ENCODE measurements at places on chromosomes 12 and 14.

DNA sequence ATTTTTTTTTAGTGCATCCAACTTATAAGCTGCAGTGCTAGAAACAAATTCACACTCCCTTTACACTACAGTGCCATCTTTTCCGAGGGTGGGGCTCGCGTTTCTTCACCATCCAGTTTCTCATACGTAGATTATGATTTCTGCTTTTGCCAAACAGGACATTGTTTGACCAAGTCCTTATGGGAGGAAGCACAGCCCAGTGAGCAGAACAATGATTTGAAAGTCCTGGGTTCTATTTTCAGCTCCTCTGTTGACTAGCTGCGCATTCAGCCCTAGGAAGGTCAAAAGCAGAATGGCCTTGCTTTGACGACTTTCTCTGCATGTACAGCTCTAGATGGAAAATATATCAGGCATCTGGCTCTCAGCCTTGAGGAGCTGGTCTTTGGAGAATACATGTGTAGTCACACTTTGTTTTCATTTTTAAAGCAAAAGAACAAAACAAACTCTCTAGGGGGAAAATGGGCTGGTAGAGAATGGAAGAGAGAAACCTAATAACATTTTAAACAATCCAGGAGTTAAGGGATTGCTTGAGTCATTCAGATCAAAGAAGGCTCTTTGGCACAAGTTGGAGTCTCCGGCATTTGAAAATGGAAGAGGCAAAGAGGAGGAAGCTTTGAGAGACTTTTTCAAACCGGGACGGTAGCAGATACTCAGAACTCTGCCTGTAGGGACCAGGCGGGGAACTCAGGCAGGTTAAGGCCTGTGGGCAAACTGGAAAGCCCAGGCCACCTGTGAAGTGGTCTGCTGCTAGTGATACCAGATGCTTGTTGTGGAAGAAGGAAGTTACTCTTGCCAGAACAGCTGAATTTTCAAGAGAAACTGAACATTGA, 257.3 kb upstream of the PLEKHG7 start:
- DNase-seq: no peak

GRCh38 chr14:30610787-30611343, 11.3 kb upstream of the SCFD1 start:
- DNase-seq: no peak

DNA sequence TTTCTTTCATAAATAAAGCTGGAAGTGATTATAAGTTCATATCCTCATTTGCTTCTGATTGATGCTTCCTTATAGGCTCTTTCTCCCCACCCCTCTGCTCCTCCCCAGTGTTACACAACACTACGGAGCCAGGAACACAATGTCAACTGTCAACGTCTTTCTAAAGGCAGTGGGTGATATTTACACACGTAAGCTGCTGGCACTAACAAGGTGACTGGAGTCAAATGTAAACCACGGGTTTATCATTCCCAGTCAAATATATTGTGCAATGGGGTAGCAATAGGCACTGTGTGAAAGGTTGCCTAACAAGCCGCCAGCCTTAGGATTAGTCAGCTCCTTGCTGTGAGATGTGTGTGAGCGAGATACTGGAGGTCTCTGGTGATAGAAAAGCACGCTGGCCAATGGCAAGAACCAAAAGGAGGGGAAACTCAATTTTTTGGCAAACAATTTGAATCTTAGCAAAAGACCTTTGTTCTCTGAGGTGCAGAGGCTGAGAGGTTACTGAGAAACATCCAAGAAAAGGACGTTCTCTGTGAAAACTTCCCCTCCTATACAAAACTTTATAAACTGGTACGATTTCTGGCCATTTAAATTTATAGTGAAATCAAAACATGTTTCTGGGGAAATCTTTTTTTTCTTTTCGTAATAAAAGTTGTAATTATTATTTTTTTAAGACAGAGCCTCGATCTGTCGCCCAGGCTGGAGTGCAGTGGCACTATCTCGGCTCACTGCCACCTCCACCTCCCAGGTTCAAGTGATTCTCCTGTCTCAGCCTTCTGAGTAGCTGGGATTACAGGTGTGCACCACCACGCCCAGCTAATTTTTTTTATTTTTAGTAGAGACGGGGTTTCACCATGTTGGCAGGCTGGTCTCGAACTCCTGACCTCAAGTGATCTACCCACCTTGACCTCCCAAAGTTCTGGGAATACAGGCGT, 22.3 kb upstream of the HECTD1 start:
- DNase-seq: peak; percentile 91

DNA sequence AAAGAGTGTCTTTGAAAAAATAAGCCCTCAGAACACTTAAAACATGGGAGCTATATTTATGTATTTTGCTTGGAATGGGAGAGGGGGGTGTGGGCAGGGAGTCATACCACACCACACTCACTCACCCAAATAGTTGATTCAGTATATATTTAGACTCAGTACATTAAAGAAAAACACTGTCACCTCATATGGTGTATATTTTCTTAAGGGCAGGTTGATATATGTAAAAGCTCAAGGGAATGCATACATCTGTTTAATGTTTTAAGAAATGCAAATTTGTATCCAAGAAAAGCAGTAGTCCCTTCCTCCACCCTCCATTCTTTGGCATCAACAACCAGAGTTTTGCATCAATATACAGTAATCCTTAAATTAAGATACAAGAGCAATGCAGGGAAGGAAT, 1.4 kb downstream of the NFYB start:
- DNase-seq: no peak

- DNase-seq: no peak
These were observed 2.4 kb downstream of the PFKM start for GRCh38 chr12:48121522-48121921.

DNA sequence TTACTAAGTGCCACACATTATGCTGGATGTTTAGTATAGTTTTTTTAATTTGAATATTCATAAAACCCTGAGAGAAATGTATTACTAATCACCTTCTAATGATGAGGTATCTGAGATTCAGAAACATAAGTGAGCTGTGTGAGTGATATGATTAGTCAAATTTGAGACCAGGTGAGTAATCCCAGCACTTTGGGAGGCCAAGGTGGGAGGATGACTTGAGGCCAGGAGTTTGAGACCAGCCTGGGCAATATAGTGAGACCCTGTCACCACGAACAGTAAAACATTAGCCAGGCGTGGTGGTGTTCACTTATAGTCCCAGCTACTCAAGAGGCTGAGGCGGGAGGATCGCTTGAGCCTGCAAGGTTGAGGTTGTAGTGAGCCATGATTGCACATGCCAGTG, 438.4 kb downstream of the RAD51B start:
- DNase-seq: no peak

- no peak for DNase-seq
These were observed 18.3 kb upstream of the SLC38A2 start for GRCh38 chr12:46390881-46391280.

DNA sequence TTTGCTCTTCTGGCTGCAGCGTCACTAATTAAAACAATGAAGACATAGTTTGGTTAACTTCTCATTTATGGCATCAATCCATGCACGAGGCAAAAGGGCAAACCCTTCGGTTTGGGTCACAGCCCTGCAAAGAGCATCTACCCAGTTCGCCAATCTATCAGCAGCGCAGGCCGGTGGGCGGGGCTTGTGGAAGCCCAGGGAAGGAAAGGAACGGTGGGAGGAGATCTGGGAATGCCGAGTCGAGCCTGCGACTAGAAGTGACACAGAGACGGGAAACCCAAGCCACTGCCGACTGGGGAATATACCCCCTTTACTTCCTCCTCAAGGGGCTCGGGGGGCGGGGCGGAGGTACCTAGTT, 466 bp downstream of the KICS2 start:
- DNase-seq: peak; percentile 43

DNA sequence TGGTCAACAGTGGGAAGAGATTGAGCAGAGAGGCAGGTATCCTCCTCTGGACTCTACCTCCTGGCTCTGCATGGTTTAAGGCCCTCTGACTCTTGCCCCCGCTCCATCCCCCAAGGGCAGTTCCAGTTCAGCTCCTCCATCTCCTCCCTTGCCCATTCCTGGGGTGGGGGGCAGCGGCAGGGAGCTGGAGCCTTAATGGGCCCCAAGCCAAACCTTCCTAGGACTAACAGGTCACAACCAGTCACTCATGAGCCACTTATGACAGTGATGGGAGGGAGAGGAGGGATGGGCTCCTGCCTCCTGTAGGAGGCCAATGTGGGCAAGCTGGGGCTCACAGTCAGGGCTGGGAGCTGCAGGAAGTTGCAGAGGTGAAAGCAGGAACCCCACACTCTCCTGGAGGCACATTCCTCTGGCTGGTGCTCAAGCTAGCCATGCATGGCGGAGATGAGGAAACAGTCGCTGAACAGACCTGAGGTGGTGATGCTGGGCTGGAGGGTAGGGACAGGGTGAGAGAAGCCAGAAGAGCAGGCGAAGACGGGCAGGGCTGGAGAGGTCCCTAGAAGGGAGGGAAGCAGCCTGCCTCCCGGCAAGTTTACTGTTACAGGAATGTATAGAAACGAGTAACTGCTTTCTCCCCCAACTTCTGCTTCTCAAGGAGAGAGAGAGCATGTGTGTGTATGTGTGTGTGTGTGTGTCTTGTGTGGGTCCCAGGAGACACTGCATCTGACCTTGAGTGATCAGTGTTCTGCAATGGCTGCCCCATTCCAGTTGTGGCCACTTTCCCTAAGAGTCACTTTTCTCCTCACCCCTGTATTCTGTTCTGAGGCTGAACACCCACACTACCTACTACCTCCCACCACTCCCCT, 5.0 kb upstream of the RAPGEF3 start:
- DNase-seq: peak; percentile 89

GRCh38 chr14:66140213-66140918, 345.8 kb upstream of the CCDC196 start:
- no peak for DNase-seq

- no peak for DNase-seq
These were observed 94.8 kb downstream of the SLC24A4 start for GRCh38 chr14:92417759-92418158.

DNA sequence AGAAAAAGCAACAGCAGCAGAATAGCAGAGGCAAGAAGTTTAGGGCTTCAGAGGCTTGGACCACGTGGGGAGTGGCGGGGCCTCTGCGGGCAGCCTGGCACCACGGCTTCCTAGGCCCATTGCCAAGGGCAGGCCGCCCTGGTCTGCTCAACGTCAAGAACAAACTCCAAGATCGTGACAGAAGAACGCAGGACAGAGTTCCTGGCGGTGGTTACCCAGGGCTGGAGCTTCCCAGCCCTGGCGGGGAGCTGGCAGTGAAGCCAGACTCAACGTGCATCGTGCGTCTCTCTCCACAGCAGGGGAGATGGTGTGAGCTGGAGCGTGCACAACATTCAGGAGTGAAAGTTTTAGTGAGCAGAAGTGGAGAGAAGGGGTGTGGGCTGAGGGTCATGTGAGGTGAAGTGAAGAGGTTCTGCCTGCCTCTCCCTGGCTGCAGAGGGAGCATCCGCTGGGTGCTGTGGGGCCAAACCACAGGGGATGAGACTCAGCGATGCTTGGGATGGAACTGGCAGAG, 13.9 kb upstream of the CACNA2D4 start:
- DNase-seq: peak; percentile 12

GRCh38 chr12:47509398-47509851, 196.4 kb downstream of the RPAP3 start:
- no peak for DNase-seq

DNA sequence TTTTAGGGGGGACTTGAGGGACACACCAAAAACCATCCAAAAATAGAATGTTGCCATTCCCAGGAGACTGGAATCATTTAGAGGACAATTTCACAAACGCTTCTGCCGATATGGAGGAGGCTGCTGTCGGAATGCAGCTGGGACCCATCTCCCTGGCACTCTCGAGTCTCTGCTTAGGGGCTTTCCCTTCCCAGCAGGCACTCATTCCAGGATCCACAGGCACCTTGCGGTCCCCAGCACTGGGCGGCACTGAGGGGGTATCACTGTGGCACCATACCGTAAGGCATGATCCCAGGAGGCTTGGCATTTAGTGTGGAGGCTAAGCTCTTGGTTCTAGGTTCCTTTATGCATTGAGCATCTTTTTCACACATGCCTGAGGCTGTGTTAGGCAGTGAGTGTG, 36.6 kb upstream of the LTBP2 start:
- DNase-seq: no peak

DNA sequence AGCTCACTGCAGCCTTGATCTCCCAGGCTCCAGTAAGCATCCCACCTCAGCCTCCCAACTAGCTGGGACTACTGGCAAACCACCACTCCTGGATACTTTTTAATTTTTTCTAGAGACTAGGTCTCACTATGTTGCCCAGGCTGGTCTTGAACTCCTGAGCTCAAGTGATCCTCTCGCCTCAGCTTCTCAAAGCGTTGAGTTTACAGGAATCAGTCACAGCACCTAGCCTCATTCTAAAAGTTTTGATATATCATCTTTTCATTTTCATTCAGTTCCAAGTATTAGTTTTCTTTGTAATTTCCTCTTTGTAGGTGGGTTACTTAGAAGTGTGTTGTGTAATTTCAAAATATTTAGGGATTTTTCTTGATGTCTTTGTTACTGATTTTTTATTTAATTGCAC, 9.6 kb downstream of the CBX5 start:
- no peak for DNase-seq

DNA sequence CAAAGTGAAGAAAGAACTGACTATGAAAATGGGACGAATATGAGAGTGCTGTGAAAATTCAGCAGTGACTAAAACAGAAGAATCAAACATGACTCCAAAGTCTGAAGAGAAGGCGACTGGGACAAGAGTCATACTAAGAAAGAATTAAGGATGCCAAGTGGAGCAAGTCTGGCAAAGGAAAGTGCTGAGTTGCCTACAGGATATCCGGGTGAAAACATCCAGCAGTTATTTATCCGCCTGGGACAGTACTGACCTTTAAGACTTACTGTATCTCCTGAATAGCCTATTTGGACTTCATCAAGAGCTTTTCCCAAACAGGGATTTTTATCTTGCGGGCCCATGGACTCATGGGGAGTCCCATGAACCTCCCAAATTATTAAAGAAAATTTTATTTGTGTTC, 41.1 kb downstream of the KICS2 start:
- DNase-seq: no peak
